ENCODE measurements at places on chromosomes 1 and 21.

- no peak for DNase-seq
Observed at GRCh38 chr1:22341791-22342605, 109.7 kb upstream of the ZBTB40 start.

GRCh38 chr1:94383966-94384408 is 34.2 kb upstream of the ABCD3 start:
- no peak for DNase-seq

GRCh38 chr1:110604586-110605148 is 1.5 kb downstream of the KCNA2 start:
- DNase-seq: no peak

DNA sequence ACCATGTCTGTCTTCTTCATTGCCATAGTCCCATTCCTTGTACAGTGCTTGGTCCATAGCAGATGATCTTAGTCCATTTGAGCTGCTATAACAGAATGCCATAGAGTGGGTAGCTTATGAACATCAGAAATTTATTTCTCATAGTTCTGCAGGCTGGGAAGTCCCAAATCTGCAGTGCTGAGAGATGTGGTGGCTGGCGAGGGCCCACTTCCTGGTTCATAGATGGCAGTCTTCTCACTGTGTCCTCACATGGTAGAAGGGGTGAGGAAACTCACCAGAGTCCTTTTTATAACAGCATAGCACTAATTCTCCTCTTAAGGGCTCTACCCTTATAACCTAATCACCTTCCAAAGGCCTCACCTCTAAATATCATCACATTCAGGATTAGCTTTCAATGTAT is 23.1 kb upstream of the RAP1A start:
- peak; percentile 8 for DNase-seq

- DNase-seq: peak; percentile 53
Observed at GRCh38 chr1:40951943-40952743, 27.4 kb upstream of the CTPS1 start.

- DNase-seq: no peak
Observed at GRCh38 chr1:147636314-147636713, 34.0 kb downstream of the ACP6 start.

DNA sequence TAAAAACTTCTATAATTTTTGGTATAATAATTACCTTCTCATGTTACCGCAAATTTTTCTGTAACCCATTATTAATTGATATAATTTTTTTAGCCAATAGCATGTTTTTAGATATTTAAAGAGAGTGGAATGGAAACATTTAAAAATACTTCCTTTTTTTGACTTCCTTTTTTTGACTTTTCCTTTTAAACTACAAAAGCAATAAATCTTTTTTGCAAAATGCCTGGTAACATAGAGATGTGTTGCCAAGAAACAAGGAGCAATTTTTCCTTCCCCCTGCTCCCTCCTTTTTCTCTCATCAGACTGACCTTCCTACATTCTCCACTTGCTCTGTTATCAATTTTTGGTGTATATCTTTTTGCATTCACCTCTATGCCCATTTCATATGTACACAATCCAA is 666.2 kb downstream of the ADGRL2 start:
- DNase-seq: no peak

Measured in NB4 (cell line).